ENCODE measurements at places on chromosomes 3 and 15.

GRCh38 chr15:54102704-54103103 lies 124.5 kb downstream of the UNC13C start:
- DNase-seq, result no peak

DNA sequence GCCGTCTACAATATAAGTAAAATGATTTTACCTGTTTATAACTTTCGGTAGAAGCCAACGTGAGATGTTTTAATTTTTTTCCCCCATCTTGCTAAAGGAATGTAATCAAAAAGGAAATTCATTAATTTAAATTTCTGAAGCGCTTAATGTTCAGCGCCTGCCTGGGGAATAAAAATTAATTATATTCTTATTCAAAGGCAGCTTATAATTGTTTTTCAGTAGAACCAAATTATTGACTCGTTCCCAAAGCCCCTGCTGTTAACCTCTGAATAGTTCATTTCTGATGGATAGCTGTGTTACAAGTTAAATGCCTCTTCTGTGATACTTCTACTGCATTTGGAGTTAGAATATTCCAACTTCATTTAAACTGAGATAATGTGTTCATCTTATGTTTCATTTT lies 51.6 kb downstream of the ARMC8 start:
- no peak for DNase-seq

DNA sequence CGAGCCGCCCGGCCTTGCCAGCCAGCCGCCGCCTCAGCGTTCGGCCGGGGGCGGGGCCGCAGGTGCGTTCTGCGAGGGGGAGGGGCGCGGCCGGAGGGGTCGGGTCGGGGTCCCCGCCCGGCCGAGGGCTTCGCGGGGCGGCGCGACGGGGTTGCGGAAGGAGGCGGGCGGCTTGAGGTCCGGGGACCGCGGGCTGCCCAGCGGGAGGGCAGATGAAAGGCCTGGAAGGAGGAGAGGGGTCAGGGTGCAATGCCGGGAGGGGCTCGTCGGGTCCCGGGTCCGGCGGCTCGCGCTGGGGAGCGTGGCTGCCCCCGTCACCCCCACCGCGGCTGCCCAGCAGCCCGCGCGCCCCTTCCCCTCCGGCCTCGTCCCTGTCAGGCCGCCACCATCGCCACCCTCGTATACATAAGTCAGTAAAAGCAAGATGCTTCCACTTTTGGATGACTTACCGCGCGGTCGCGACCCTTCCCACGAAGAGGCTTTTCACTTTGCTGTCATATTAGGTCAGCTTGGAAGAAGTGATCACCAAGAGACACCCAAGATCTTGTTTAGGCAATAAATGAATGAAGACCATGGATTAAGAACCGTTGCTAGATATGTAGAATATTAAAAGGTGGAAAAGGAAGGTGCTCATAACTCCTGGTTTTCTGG lies 620 bp upstream of the ANP32A start:
- no peak for DNase-seq

- DNase-seq, result no peak
Measured at GRCh38 chr3:127226457-127226856, 33.5 kb downstream of the PRR23E start.

GRCh38 chr3:169668072-169668956 lies 4.8 kb upstream of the MECOM start:
- DNase-seq, result no peak

GRCh38 chr3:27342267-27342666 lies 26.9 kb downstream of the NEK10 start:
- no peak for DNase-seq
